Activated CD4-positive, alpha-beta T cell treated with anti-CD3 and anti-CD28 coated beads, Interleukin-2, amount 10 ng/mL, durations not matched to agents 24 days and 14 days (primary cell): ENCODE measurements at places on chromosomes 7 and 10. TPM values are rescaled to one million over a fixed set of nuclear protein-coding genes. Genes with fewer than 3 reads are reported as not detected.

The RBM20 gene
- 0.05 TPM in 1 of 2 replicates, not detected in the other for total RNA-seq

The LRRN3 gene
- total RNA-seq, result 53.4 and 56.5 TPM in 2 replicates

The STN1 gene
- 23.6 and 24.1 TPM in 2 replicates for total RNA-seq

The CLRN3 gene
- total RNA-seq, result not detected in 2 replicates
